GM06990 (cell line): ENCODE measurements at places on chromosomes 2 and 18.

- no peak for DNase-seq
These were observed 11.7 kb upstream of the CHMP1B start for GRCh38 chr18:11839556-11839955.

- DNase-seq: no peak
These were observed 9.0 kb downstream of the ERFE start for GRCh38 chr2:238167761-238168160.

- no peak for DNase-seq
These were observed 75.1 kb downstream of the SPP2 start for GRCh38 chr2:234125451-234126145.

- DNase-seq: peak; percentile 73
These were observed 11.9 kb downstream of the IL18R1 start for GRCh38 chr2:102367331-102367971.

DNA sequence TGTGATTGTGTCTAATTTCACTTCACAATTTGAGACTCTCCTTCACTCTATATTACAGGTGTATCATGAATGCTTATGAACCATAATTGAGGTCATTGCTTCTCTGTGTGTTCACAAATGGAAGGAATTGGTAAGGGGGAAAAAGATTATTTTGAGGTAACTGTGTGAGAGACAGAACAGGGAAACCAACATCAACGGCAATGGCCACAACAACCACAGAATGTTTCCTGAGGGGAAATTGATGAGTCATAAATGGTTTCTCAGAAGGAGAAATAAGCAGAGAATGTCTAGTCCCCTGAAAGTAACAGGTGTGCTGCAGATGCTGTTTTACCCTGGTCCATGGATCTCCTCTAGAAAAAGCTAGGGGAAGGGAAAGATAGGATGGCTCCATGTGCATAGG is 361.2 kb upstream of the GALNT5 start:
- peak; percentile 40 for DNase-seq

DNA sequence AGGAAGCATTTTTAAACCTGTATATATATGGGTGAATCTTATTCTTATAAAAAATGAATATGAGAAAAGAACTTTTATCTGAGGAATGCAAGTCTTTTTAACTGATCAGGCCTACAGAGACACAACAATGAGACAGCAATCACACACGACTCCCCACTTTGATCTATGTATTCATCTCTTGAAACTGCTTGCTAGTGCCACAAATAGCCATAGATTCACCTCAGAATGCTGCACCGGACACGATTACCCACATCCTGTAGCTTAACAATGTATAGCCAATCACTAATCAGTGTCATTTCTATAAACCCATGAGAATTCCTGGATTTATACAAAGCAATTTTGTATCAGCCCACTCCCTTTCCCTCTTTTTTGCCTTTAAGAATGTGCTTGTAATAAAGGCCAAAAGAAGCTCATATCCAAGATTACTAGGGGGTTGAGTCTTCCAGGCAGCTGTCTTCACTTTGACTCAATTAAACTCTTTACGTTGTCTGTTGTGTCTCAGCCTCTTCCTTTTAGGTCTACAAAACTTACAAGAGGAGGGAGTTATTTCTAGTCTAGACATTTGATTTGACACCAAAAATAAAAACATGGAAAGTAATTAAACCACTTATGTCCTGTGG is 94.9 kb downstream of the MBD2 start:
- DNase-seq: no peak

- no peak for DNase-seq
These were observed 44.2 kb downstream of the GLI2 start for GRCh38 chr2:120779781-120780283.

DNA sequence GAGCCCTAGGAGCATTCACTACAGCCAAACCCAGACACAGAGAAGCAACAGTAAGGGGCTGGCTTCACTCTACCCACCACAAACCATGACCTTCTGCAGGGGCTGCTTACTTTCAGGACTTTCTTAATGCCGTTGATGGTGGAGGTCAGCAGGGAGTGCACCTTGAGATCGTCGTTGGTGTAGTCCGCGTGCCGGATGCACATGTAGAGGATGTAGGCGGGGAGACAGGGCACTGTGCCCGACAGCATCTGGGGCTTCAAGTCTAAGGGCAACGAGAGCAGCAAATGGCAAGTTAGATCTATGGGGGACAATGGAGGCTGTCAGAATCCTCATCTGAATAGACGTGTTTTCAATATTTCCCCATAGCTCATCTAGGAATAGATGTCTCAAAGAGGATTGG is 29.8 kb upstream of the ACAA2 start:
- DNase-seq: no peak

- no peak for DNase-seq
These were observed 26.1 kb upstream of the SETBP1 start for GRCh38 chr18:44654573-44654972.

GRCh38 chr2:134621939-134622705 is 96.7 kb downstream of the TMEM163 start:
- DNase-seq: no peak
